Activated naive CD4-positive, alpha-beta T cell treated with anti-CD3 and anti-CD28 coated beads for 36 hours (primary cell): ENCODE measurements at places on chromosomes 7 and 10. TPM values are rescaled to one million over a fixed set of nuclear protein-coding genes. Genes with fewer than 3 reads are reported as not detected.

DNA sequence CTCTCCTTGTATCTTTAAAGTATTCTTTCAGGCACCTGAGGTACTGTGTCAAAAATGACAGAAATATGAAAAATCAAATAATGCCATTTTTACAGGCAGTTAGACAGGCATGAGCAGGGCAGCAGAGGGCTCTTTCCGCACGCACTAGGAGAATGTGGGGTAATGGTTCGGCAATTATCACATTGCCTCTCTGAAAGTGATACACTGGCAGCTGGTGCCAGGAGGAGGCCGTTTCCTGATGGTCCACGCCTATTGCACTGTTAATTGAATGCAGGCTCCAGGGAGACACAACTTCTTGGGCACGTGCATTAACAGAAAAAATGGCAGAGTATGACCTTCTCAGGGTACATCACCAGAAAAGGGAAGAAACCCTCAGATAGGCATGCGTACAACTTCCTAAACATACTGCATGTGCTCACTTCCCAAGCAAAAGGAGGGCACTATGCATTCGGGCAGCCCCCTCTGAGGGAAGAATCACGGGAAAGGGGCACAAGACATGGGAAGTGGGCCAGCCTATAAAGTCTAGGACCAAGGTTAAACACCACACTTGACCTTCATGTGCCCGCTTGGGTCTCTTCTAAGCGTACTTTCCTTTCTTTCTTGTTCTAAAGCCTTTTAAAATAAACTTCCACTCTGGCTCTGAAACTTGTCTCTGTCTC is 161.7 kb downstream of the TNS3 start:
- no peak for DNase-seq

GRCh38 chr10:19247843-19248242 is 199.2 kb downstream of the MALRD1 start:
- no peak for DNase-seq

GRCh38 chr10:68348265-68348741 is 15.6 kb upstream of the PBLD start:
- DNase-seq: peak; percentile 63

DNA sequence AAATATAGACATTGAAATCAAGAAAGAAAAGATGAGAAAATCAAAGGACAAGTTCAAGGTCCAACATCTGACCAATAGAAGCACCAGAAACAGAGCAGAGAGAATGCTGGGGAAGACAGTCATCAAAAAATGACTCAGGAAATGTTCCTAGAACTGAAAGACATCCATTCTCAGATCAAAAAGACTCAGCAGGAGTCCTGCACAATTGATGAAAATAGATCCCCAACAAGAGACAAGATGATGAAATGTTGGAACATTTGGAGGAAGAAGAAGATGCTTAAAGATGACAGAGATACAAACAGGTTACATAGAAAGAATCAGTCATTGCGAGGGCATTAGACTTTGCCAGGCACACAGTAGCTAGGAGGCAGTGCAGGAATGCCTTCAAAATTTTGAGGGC is 30.0 kb upstream of the EIF5AL1 start:
- DNase-seq: no peak

DNA sequence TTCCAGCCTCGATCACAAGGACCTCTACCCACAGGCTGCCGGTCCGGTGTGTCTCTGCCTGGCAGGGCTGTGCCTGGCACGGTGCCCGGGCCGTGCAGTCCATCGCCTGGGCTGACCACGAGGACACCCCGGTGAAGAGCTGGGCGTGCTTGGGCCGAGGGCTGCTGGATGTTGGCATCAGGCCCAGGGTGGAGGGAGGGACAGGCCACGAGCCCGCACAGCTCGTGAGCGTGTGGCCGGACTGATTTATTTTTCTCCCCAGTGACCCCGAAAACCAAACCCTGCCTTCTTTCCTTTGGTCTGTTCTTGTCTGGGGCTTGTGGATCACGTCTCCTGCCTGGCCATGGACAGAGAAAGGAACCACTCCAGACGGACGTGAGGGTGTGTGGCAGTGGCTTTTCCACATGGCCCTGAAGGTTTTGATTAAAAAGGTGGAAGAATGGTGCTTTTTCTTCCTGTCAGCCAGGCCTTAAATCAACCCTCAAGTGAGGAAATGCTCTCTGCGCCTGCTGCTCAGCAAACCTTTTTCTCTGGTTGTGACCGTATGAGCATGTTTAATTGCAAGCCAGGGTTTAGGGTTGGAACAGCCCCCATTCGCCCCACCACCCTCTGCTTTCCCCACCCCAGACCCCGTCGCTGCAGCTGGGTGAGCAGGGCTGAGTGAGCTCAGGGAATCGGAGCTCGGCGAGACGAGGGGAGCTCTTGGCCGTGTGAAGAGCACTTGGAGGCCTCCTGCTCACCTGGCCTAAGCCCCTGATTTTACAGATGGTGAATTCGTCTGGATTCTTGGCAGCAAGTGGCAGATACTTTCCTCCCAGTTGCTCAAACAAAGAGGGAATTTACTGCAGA is 130.1 kb downstream of the RGS10 start:
- DNase-seq: no peak

DNA sequence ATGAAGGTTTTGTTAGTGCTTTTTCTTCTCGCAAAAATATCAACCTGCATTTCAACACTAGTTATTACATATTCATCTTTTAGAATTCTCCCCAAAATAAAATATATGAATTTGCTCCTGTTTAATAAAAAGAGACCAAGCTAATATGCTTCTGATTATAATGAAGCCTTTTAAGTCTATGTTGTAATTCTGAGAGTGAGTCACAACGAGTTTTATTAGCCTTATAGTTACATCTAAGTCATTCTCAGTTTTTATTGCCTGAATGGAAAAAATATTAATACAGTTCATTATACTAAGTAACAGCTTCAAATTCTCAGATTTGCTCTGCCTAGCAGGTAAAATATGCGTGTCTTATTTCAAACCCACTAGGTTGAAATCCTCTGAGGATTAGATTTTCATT is 152.4 kb upstream of the CELF2 start:
- no peak for DNase-seq

DNA sequence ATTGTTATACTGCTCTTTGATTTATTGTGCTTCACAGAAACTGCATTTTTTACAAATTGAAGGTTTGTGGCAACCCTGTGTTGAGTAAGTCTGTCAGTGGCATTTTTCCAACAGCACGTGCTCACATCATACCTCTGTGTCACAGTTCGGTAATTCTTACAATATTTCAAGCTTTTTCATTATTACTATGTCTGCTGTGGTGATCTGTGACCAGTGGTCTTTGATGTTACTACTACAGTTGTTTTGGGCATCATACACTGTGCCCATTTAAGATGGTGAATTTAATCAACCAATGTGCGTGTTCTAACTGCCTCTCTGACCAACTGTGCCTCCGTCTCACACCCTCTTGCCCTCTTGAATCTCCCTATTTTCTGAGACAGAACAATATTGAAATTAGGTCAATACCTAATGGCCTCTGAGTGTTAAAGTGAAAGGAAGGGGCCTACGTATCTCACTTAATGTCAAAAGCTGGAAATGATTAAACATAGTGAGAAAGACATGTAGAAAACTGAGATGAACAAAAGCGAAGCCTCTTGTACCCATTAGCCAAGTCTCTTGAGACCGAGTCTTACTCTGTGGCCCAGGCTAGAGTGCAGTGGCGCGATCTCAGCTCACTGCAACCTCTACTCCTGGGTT is 20.2 kb upstream of the ASL start:
- no peak for DNase-seq

DNA sequence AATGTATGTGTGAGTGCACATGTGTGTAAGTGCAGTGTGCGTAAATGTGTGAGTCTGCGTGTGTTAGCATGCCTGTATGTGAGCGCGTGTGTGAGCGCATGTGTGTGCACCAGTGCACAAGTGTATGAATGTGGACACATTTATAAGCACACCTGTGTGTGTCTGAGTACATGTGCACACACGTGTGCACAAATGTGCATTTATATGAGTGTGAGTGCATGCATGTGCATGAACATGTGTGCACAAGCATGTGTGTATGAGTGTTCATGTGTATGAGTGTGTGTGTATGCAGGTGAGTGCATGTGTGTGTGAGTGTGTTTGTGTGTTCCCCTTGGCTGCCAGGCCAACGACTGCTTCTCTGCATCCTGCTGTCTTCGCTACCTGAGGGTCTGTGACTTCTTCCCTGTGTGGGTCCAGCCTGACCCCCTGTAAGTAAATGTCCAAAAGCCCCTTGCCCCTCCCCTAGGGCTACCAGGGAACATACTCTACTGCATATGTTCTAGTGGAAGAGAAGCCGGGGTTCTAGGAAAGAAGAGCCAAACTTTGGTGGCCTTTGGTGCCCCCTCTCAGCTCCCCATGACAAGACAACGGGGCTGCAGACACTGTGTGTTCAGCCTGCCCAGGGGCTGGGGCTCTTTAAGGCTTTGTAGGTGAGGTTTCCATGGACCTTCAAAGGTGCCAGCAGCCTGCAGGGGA is 17.0 kb downstream of the GOLGA7B start:
- DNase-seq: no peak

- DNase-seq: no peak
These were observed 216.1 kb upstream of the STEAP4 start for GRCh38 chr7:88522771-88523293.

Gene LLCFC1
- total RNA-seq: not detected

Gene PLEKHS1
- total RNA-seq: not detected
